Stimulated activated CD4-positive, alpha-beta T cell treated with anti-CD3 and anti-CD28 coated beads, Interleukin-1b, Interleukin-23, amount 100 ng/mL, for 1 hour (primary cell): ENCODE measurements at places on chromosomes 2 and 18.

DNA sequence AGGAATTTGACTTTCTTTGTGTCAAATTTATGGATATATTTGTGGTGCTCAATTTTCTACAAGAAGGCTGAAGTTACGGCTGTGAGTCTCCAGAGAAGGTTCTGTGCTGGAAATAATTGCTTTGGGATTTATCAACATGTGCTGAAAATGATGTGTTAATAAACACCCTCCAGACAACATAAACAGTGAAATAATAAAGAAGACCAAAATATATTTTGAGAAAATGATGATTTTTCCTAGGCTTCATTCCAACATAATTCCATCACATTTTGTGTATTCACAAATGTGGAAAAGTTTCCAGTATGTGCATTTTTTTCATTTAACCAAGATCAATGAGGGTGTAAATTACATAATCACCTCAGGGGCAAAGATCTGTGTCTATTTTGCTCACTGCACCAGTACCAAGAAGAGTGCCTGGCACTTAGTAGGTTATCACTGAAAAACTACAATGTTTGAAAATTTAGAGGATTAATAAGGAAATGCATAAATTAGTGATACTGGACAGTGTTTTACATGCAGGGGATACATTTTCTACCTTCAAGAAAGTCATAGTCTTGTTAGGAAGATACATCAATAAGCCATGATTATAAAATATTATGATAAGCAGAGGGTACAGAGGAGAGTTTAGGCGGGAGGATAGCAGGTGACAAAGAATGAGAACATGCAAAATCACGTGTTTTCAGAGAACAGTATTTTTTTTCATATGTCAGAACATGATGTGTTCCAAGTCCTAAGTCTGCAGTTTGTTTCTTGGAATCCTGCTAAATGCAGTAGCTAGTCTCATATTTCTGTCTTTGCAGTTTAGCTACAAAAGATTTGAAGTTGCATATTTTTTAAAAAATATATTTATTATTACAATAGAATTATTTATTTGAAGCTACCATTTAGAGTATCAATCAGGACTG lies 127.6 kb upstream of the DLGAP1 start:
- DNase-seq = no peak

- no peak for DNase-seq
Observed at GRCh38 chr2:8986327-8986976, 17.0 kb downstream of the MBOAT2 start.

- no peak for DNase-seq
Observed at GRCh38 chr18:10072671-10073175, 158.9 kb downstream of the VAPA start.

DNA sequence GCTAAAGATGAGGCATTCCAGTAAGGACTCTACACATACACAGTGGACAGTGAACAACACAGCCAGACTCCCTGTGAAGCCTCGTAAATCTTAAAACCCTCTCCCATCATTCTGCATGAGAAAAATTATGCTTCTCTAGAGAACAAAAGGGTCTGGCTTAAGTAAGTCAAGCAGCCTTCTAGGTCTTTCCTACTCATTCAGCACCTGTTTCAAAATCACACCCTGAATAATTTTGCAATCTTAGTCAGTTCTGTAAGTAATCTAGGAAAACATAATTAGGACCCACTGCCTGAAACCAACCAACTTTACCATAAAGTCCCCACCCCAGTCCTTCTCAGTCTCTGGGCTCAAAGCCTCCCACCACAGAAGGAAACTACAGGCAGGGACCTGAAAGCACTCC lies 19.7 kb downstream of the IAH1 start:
- DNase-seq = no peak

DNA sequence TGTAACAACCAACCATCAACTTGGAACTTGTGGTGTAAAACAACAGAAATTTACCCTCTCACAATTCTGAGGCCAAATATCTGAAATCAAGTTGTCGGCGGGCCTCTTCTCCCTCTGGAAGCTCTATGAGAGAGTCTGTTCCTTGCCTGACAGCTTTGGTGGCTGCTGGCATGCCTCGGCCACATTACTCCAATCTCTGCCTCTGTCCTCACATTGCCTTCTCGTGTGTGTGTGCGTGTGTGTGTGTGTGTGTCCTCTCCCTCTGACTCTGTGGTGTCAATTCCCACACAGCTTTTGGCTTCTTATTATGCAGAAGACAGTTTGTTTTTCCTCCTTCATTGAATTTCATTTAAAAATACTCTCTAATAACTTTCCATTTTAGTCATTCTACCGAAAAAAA lies 50.4 kb downstream of the ZDBF2 start:
- no peak for DNase-seq
